Activated CD4-positive, alpha-beta T cell treated with anti-CD3 and anti-CD28 coated beads, Interleukin-2, amount 50 U/mL, for 4 hours (primary cell): ENCODE measurements at places on chromosomes 4 and X.

GRCh38 chr4:143858456-143858855, 46.9 kb downstream of the GYPE start:
- no peak for DNase-seq

- DNase-seq: no peak
These were observed 206.3 kb downstream of the SLC4A4 start for GRCh38 chr4:71545168-71545567.

GRCh38 chrX:23341452-23341851, 6.8 kb downstream of the PTCHD1 start:
- no peak for DNase-seq

DNA sequence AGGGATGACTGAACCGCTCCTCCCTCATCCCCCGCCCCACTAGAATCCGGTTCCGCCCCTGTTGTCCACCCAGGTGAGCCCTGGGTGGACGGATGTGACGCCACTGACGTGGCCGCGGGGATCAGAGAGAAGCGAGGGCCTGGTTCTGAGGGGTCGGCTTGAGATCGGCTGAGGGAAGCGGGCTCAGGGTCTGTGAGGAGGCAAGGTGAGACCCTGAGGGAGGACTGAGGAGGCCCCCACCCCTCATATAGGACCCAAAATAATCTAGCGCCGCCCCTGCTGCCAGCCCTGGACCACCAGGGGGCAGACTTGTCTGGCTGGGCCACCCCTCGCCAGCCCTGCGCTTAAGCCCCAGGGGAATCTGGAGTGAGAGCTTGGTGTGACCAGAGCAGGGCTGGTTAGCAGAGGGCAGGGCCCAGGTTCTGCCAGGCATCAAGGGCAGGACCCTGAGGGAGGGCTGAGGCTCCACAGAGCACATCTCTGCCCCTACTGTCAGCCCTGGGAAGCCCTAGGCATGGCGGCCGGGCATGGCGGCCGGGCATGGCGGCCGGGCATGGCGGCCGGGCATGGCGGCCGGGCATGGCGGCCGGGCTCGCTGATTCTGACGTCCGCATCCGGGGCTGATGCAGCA, at the start of gene MAGEA8:
TSS of gene MAGEA8 (plus strand) at position 103 of the 631 bp plus-strand sequence. CDS start 3,090 bp downstream, outside the sequence.
- DNase-seq: no peak

- peak; percentile 15 for DNase-seq
These were observed 1.8 kb upstream of the BCORL1 start for GRCh38 chrX:129980540-129981199.

- DNase-seq: no peak
These were observed 1.8 kb downstream of the PRDM8 start for GRCh38 chr4:80199004-80199560.

- DNase-seq: peak; percentile 11
These were observed 122.0 kb downstream of the CT47B1 start for GRCh38 chrX:120753413-120754251.

GRCh38 chr4:121950680-121951520, 960 bp downstream of the TRPC3 start:
- no peak for DNase-seq
